ENCODE measurements at places on chromosomes 13 and 19.
A peak's percentile ranks its signal among the peaks of the same experiment; 100 is the strongest.

DNA sequence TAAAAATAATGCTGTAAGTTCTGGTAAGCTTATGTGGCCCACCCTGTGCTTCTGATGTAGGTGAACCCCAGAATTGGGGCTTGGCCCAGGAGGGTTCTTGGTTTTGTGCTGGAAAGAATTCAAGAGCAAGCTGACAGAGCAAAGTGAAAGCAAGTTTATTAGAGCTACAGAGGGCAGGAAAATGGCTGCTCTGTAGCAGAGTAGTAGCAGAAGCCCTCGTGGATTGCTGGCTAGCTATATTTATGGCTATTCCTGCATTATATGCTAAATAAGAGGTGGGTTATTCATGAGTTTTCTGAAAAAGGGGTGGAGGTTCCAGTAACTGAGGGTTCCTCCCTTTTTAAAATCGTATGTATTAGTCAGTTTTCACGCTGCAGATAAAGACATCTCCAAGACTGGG, 20.6 kb upstream of the ZNF599 start:
- peak; percentile 42 for DNase-seq

- peak; percentile 62 for DNase-seq
Observed at GRCh38 chr19:57231686-57232085, 863 bp downstream of the AURKC start.

GRCh38 chr13:45849408-45849807, 2.1 kb downstream of the SIAH3 start:
- DNase-seq: no peak

- DNase-seq: no peak
Observed at GRCh38 chr13:80447747-80448146, 106.8 kb upstream of the SPRY2 start.

- DNase-seq: no peak
Observed at GRCh38 chr13:41751277-41751676, 209.6 kb downstream of the VWA8 start.

GRCh38 chr13:35648201-35648600, 171.7 kb upstream of the MAB21L1 start:
- no peak for DNase-seq

- peak; percentile 66 for DNase-seq
Observed at GRCh38 chr13:25733696-25734435, 317.9 kb downstream of the SHISA2 start.

DNA sequence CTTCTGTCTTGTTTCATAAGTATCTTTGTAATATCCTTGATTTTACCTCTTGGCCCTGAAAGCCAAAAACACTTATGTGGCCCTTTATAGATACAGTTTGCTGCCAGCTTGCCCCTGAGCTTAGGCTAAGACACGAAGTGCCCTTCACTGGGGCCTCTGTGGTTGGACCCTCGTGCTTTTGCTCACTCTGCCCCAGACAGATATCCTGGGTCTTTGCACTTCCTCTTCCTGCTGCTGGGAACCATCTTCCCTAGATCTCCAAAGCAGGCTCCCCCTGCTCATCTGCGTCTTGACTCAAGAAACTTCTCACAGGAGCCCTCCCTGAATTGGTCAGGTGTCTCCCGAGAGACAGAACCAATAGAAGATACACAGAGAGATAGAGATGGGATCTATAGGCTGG, 2.0 kb upstream of the TNFSF14 start:
- no peak for DNase-seq

DNA sequence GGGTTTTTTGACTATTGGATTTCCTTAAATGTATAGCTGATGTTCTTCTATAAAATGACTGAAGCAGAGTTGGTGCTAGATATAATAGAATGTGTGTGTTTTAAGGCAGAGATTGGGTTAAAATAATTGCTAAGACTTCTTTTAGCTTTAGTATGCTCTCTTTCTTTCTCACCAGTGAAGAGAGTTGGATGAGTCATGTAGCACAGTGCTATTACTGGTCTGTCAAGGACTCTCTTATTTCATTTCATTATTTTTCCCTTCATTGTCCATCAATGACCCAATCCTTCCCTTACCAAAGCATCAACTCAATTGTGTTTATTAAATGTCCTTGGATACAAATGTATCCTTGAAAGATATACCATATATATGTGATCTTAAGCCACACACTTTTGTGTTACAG, 268.9 kb downstream of the IRS2 start:
- no peak for DNase-seq

- no peak for DNase-seq
Observed at GRCh38 chr13:26976313-26976712, 195.3 kb downstream of the USP12 start.

- DNase-seq: no peak
Observed at GRCh38 chr19:12230751-12231733, 63.6 kb downstream of the ZNF44 start.

- DNase-seq: peak; percentile 99
Observed at GRCh38 chr19:55117663-55118391, 390 bp upstream of the PPP1R12C start.

GRCh38 chr13:93243375-93244063, 16.9 kb downstream of the GPC6 start:
- no peak for DNase-seq

DNA sequence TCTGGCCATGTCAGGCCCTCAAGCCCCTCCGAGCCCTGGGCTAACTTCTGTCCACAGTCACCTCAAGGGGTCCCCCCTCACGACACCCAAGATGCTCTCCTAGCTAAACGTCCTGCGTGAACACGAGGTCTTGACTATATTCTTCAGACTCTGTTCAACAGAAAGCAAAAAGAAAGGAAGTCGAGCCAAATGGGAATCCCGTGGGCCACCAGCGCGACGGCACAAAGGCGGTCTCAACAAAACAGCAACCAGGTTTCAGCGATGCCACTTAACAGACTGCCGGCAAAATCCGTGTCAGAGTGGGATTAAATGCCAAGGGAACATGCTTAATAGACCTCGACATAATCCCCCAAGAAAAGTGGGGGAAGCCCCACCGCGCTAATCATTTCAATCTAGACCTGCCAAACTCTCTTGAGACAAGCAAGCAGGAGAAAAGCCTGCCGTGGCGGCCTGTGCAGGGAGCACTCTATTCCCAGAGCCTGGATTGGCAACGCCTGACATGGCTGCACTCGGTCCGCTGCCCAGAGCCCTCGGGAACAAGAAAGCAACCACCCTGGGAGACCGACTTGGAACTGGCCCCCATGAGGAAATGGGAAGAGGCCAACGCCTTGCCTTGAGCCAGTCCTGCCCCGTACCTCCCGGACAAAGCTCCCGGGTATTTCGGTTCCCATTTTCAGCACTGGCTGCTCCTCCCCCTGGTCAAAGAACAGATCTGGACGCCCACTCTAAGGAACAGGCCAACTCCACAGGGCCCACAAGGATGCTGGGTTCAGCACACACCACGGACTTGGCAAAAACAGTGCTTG, 16.0 kb downstream of the ZC3H4 start:
- no peak for DNase-seq

DNA sequence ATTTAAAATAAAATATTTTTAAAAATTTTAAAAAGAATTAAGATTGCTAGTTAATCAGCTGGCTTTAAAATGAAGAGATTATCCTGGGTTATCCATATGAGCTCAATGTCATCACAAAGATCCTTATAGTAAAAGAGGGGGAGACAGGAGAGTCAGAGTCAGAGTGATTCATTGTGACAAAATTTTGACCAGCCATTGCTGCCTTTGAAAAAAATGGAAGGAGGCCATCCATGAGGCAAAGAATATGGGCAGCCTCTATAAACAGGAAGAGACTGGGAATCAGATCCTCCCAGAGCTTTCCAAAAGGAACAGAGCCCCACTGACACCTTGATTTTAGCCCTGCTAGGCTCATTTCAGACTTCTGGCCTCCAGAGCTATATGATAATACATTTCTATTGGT, 9.3 kb upstream of the RUBCNL start:
- no peak for DNase-seq

DNA sequence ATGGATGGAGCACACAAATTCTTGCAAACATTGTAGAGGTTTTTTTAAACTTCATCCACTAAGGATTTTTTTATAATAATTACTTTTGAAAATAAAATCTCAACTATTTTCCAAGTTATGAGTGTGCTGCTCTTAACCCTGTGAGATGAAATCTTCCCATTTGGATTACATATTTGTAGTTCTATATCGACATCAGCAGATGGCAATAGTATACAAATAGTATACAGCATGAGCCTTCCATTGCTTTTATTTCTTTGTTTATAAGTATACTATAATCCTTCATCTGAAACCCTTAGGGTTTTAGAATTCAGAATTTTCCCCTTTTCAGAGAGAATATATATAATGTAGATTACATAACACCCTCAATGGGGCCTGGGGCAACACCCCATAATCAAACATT, 70.5 kb downstream of the GJA3 start:
- DNase-seq: no peak

DNA sequence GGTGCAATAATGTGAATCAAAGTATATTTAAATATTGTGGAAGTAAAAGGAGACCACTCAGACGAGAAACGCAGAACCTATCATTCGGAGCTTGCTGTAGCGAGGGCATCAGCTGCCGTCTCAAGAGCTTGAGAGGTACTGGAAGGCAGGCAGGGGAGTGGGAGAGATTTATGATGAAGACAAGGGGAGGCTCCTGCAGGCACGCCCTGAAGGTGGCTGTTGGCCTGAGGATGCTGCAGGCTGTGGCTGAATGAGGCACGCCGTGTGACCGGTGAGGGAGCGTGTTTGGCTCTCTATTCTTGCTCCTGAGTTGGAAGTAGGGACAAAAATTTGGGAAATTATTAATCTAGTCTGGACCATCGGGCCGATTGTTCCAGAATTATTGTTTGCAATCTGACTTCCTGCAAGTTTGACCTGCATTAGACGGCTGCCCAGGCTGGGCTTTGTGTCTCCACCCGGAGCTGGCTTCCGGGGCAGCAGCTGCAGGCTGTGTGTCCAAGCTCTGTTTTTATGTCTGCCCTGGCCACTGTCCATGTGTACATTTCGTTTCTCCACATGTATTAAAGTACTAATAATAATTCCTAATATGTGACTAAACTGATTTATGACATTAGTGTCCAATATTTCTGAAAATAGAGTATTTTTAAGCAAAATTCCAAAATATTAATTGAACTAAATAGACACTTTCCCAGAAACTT, 91.1 kb upstream of the ANKRD10 start:
- DNase-seq: no peak

- DNase-seq: no peak
Observed at GRCh38 chr19:56097776-56098175, 23.3 kb downstream of the ZNF787 start.

DNA sequence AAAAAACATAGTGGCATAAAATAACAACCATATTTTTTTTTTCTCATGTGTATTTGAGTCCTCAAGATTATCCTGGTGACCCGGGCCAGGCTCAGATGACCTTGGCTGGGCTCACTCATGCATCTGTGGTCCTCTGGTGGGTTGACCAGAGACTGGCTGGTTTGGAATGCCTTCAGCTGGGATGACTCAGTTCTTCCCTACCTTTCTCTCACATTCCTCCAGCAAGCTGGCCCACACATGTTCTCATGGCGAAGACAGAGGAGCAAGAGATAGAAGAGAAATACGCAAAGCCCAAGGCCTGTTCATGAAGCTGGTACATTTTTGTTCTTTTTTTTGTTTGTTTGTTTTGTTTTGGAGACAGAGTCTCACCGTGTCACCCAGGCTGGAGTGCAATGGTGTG, 14.3 kb upstream of the ZNF541 start:
- no peak for DNase-seq

GRCh38 chr13:43071824-43072223, 48.4 kb downstream of the DNAJC15 start:
- no peak for DNase-seq

DNA sequence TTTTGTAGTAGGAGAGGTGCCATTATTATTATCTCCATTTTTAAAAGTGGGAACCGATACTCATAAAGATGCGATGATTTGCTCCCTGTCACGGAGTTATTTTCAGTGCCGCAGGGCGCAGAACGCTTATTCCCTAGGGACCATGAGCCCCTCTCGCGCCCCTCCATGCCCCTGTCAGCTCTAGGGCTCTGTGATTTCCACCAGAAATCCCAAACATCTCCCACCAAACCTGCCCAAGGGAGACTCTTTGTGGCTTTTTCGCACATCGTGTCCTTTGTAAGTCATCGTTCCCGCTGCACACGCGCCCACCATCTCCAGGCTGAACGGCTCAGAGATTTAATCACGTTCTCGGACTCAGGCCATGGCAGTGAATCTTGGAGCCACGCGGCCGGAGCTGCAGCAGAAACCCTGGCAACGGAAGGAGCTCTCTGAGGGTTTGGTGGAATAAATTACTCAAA, 105.1 kb downstream of the DNAJC15 start:
- no peak for DNase-seq

DNA sequence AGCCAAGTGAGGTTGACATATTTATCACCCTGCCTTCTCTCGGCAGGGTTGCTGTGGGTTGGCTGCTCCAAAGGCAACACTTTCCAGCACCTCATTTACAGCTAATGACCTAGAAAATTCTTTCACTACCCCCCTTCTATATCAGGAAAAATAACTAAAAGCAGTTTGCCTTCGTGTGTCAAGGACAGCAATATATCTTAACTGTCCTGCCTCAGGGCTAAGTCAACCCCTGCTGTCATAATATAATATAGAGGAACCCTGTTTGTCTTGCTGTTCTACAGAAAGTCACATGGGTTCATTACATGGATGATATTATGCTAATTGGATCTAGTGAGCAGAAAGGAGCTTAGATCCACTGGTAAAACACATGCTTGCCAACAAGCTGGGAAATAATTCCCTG, 28.1 kb upstream of the USP12 start:
- DNase-seq: no peak

DNA sequence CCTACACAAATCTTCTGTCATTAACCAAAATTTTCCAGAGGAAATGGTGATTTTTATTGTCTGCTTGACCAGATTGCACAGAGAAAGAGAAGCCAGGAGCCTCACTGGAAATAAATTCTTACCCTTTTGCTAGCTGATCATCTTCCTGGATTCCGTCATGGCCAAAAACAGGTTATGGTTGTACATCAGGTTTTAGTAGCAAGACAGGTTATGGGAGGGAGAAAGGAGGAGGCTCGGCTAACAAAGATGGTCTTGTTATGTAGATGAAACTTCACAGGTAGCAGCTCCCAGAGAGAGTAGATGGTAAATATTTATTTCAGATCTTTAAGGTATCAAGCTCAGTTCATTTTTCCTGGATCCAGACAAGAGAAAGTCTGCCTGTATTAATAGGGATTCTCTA, 19.7 kb upstream of the CEACAM3 start:
- no peak for DNase-seq

DNA sequence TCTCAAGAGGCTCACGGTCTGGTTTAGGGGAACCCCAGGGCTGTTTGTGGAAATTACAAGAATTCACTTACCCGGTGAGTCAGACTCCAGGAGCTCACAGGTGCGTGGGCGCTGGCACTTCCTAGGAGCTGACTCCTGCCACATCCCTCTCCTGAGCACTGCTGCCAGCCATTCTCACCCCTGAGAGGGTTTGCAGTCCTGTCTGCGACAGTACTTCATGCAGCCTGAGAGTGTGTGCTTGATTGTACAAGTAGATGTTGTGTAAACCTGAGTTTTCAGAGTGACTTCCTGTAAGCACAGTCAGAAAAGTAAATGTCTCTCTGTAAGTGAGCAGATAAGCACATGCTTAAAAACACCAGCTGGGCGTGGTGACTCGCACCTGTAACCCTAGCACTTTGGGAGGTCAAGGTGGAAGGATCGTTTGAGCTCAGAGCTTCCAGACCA, 8.1 kb downstream of the MRPL4 start:
- no peak for DNase-seq

- DNase-seq: no peak
Observed at GRCh38 chr13:75196147-75196837, 285.7 kb downstream of the TBC1D4 start.

GRCh38 chr13:28620011-28620830, 38.7 kb upstream of the POMP start:
- no peak for DNase-seq

All from esophagus muscularis mucosa (tissue), 4 donors.